ENCODE measurements at places on chromosomes 6 and 20.

DNA sequence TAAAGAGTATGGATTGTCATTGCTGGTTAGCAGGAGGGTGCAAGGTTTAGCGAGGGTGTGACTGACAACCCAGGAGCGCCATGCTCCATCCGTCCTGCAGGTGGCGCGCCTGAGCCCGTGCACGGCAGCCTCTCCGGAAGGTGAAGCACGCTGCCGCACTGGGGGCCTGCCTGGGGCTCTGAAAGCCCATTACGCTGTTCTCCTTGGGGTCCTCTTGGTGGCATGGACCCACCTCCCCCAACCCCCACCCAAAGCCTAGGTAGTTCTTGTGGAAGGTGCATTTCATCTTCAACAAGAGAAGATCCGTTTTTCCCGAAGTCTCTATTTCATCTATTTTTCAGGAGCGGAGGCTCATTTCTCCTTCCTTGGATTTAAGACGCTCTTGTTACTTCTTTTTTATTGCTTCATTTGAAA, 197.4 kb upstream of the KCNG1 start:
- no peak for DNase-seq

DNA sequence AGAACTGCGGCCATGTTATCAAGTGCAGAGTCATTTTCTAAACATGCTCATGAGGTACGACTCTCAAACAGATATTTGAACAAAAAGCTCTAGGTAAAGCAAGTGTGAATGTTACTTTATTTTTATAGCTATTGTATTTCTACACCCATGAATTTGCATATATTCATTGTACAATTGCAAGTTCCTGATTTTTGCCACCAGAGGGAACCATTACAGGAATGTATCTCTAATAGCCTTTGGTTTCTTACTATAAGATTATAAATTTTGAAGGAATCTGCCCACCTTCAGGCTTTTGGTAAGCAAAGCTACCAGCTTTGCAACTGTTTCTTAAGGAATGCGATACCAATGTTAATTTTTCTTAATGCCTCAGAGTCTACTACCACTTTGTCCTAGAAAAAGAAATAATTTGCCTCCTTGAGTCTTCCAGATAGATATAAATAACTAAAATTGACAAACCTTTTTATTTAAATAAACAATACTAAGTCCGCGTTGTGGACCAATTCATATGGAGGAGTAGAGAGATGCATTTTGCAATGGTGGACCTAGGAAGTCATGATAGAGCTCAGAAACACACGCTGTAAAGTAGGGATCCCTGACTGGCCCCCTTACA, 125.4 kb upstream of the SAMD5 start:
- no peak for DNase-seq

DNA sequence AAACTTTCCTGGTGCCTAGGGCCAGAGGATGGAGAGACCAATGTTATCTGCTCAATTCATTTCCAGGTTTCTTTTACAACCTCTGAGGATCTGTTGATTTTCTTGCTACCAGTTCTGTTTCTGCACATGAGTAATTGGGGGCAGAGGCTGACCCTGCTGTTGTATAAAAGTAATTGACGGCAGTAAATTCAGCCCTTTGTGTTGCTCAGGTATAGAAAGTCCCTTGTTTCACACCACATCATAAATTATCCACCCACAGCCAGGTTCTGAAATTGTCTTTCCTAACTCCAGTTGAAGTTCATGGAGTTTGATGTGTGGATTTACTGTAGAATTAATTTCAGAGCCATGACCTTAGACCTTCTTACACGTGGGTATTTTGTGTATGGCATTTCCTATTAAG, 107.4 kb upstream of the GRIK2 start:
- DNase-seq: no peak

GRCh38 chr6:1131285-1132079, 180.4 kb upstream of the FOXQ1 start:
- no peak for DNase-seq

DNA sequence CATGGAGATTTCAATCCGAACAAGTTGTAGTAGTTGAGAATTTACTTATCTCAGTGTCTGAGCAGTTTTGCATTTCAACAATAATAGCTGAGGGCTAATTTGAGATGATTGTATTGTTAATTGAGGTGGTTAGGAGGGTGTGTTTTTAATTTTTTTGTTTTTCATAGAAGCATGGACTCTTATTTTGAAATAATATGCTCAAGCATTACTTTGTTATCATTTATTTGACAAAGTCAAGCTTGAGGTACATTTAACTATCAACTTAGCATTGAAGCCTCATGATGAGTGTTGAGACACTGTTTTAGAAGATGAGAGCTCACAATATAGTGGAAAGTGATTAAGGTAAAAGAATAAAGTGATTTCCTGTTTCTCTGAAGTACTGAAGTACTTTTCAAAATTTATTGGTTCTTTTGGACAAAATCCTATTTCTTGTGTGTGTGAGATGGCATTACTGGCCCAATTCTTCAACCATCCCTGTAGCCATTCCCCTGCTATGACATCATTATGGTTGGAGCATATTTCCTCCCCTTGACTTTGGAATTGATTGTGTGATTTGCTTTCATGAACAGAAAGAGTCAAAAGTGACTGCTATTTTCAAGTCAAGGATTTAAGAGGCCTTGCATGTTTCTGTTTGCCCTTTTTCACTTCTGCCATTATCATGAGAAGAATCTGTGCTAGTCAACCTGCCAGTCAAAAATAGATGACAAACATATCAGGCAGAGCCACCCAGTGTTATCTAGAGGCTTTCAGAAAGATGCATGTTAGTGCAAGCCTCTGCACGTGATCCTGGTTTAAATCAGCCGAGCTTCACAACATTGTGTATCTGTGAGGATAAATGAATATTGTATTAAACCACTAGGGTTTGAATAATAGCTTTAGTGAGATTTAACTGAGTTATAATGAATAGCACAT, 1112.3 kb upstream of the CITED2 start:
- no peak for DNase-seq

- DNase-seq: no peak
Observed at GRCh38 chr6:31090973-31091364, 21.4 kb downstream of the C6orf15 start.

DNA sequence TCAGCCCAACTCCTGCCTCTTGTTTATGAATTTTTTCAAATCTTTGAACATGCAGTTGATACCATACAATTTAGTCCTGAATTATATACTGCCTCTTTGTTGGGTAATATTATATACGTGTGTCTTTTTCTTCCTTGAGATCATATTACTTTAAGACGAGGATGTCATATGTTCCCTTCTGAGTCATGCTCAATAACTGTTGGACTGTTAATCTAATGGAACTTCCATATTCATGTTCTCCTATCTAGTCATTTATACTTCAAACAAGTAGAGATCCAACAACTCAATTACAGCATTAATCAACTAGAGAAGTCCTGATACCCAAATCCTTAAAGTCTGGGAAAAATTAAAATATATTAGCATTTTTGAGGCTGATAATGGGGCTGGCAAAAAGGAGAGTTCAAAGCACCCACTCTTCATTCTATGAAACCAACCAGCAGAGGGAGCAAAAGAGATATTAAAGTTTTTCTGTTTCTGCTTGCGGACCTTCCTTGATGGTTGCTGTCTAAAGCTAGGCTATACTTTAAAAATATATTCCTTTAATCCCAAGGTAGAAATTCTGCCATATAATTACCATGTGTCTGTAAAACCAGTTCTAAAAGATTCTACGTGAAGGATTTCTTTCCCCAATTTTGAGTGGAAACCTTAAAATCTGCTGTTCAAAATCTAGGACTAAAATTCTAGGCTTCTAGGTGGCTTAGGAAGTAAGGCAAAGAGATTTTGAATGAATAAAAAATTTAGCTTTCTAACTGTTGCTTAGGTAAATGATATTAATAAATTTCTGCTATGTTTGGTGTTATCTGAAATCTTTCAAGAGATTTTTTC, 498.9 kb downstream of the BCKDHB start:
- DNase-seq: no peak

- DNase-seq: peak; percentile 27
Observed at GRCh38 chr6:70717038-70717801, 49.5 kb downstream of the SMAP1 start.

GRCh38 chr20:60060593-60060992, 102.4 kb downstream of the CDH26 start:
- no peak for DNase-seq

- DNase-seq: no peak
Observed at GRCh38 chr6:47455533-47456209, 21.9 kb upstream of the CD2AP start.

GRCh38 chr20:58899512-58899911, 47.0 kb downstream of the GNAS start:
- no peak for DNase-seq

DNA sequence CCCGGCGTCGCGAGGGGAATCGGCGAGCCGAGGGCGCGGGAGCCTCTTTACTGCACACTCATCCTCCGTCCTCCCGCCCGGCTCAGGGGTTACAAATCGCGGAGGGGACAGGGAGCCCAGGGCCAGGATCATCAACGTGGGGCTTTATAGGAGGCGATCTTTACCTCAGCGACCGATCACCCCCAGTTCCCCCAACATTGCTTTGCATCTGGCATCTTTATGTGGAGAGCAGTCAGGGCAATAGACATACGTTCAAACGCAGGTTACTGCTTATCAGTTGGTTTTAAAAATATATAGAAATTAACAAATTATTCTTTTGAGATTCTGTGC, 634 bp downstream of the HSF2 start:
- no peak for DNase-seq

GRCh38 chr20:25252686-25253421, 5.0 kb downstream of the PYGB start:
- no peak for DNase-seq

- DNase-seq: no peak
Observed at GRCh38 chr6:26296857-26297648, 67.9 kb upstream of the BTN3A2 start.

GRCh38 chr20:48648482-48649051, 179.2 kb downstream of the PREX1 start:
- no peak for DNase-seq

GRCh38 chr6:131858765-131859415, 51.1 kb downstream of the ENPP1 start:
- DNase-seq: no peak

DNA sequence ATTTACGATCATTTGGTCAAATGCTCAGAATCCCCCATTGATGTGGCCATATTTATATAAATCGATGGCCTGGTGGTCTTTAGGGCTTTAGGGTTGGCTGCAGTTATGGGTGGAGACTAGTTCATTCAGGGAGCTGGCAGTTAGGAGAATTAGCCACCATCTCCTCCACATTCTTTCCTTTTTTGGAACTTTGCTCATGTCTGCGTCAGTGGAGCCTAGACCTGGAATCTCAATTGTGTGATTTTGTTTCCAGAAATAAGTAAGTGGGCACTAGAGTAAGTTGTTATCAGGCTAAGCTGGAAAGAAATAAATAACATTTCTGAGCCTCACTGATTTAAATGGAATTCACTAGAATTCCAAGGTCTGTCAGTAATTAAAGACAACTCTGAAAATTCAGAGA, 29.0 kb upstream of the ELOVL5 start:
- DNase-seq: no peak

DNA sequence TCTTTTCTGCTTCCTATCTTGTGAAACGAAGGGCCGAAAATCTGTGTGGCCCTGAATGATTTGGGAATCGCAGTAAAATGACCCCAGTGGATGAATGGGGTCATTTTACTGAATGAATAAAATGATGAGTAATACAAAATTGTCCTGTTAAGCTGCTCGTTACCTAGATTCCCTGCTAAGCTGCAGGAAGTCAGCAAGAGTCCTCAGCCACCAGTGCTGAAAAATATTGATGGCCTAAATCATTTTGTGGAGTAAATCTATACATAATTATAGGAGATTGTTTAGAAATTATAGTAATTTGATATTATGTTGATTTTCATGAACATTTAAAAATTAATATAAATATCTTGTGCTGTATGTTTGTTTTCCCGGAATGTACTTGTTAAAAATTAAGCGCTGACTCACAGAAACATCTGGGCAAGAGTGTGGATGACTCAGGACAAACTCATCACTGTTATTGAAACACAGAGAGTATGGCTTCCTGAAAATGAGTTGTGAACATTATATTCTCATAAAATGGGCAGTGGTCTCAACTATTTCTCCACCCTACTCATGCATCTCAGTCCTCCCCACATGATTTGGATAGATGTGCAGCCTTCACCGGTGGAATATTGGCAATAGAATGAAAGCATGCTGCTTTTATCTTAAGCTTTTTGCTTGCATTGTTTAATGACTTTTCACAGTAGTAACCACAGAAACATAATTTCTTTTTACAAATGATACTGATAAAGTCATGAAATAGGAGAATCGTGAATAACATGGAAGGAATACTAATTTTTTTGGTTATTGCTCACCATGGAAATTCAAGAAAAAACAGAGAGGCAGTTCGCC, 36.2 kb upstream of the RGS17 start:
- DNase-seq: no peak

GRCh38 chr20:37430044-37430443, 84.1 kb downstream of the SRC start:
- no peak for DNase-seq

GRCh38 chr20:62824476-62825332, 7.9 kb downstream of the COL9A3 start:
- no peak for DNase-seq

GRCh38 chr6:33207552-33208090, 679 bp upstream of the RING1 start:
- no peak for DNase-seq

- DNase-seq: peak; percentile 65
Observed at GRCh38 chr6:14734416-14735340, 511.2 kb upstream of the JARID2 start.

- DNase-seq: no peak
Observed at GRCh38 chr20:14009208-14009607, 13.9 kb downstream of the MACROD2 start.

DNA sequence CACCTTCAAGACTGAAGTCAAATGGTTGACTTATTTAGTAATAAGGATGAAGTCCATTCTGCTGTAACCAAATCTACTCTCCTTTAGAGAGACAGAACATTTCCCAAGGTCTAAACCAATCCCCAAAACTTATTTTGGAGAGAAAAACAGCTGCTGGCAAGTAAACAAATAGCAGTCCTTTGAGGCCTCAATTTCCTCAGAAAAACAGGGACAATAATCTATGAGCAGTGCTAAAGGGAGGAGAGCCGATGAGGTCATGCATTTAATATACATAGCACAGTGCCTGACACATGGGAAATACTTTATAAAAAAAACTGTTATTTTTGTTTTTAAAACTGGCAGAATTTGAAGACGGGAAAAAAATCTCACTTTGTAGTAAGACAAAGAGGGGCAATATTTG, 526.0 kb downstream of the EPM2A start:
- no peak for DNase-seq

- no peak for DNase-seq
Observed at GRCh38 chr6:1631251-1631650, 21.5 kb downstream of the FOXC1 start.

GRCh38 chr20:32365564-32365963, 7.4 kb downstream of the ASXL1 start:
- DNase-seq: no peak

Data from GM12864 (cell line).